Amniotic stem cell (primary cell): ENCODE measurements at places on chromosomes 4 and X.

DNA sequence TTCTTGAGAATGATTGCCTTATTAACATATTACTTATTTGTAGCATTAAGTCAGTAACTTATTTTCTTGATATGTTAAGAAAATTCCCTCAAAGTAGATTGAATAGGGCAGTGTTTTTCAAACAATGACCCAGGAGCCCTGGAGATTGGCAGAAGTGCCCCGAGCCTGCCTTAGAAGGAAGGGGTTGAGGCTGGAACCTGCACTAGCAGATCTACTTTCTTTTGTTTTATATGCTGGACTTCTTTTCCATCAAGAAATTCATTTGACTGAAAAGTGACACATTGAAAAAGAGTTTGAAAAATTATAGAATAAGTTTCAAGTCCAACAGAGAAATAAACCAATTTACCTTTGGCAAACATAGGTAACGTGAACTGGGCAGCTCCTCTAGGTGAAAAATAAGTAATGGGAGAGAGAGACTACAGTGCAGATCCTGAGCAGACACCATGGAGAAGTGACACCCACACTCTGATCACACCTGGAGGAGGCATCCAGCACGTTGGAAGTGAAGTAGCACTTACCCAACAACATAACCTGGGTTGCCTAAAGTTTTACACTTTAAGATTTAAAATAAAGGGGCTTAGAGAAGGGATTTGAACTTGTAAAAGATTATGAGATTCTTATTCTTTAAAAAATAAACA, 18.6 kb downstream of the ARSJ start:
- no peak for DNase-seq

- DNase-seq, result no peak
Observed at GRCh38 chr4:139525414-139525813, 30.6 kb downstream of the SETD7 start.

- DNase-seq, result no peak
Observed at GRCh38 chrX:18252644-18253359, 32.1 kb upstream of the BEND2 start.

GRCh38 chr4:138967313-138967712, 48.3 kb upstream of the NOCT start:
- DNase-seq, result no peak

DNA sequence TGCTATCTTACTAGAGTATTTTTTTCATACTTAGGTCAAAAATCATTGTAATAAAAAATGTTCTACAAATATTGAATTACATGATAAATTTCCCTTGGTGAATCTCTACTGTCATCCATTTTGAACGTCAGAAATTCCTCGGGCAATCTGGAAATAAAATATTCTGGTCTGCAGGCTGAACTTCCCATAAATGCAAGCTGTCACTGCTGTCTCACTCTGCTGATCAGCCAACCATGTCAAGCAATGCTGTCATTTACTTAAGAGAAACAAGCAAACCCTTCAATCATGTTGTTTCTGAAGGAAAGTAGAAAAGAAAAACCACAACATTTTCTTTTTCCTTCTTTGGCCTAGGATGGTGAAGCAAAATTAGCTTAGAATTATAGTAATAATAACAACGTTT, 514.2 kb upstream of the GALNT7 start:
- no peak for DNase-seq

GRCh38 chrX:11040405-11040804, 70.7 kb upstream of the HCCS start:
- no peak for DNase-seq

DNA sequence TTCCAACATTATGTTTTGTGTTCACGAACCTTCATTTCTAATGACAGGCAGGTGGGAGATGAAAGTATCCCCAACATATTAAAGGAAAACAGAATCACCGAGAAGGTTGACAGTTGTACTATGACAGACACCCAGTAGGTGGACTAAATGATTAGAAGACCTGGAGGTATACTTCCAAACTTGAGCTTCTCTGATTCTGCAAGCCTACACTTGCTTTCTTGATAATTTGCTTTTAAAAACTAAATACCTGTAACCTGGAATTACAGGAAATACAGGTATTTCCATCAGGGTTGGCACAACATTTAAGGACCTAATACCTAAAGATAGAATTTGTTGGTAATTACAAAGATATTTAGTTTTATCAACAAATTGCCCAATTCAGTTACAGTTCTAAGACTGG, 43.4 kb downstream of the C4orf51 start:
- DNase-seq, result no peak

- no peak for DNase-seq
Observed at GRCh38 chr4:17173300-17173699, 274.9 kb upstream of the LDB2 start.

DNA sequence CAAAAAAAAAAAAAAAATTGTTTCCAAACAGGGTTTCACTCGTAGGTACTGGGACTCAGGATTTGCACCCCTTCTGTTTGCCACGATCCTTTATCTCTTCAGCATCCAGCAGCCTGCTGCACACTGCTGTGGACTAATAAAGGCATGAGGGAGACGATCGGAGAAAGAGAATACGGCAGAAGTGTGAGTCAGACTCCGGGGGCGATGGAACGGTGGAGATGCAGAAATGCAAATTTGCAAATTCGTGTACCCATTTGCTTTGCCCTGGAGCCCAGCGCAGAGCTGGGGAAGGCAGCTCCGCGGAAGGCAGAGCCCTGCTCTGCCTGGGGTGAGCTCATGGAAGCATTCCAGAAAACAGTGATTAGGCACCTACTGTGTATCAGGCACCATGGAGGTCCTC, 270.3 kb downstream of the ASMT start:
- no peak for DNase-seq

- no peak for DNase-seq
Observed at GRCh38 chr4:115376866-115377265, 263.4 kb upstream of the NDST4 start.

- no peak for DNase-seq
Observed at GRCh38 chr4:185115827-185116232, 27.2 kb upstream of the SLC25A4 start.

- DNase-seq, result no peak
Observed at GRCh38 chr4:57265831-57266582, 155.8 kb upstream of the IGFBP7 start.
